NCI-H1048 (cell line): ENCODE measurements at places on chromosomes 12 and 14.

GRCh38 chr14:106789318-106789717, 1262.9 kb downstream of the TMEM121 start:
- no peak for DNase-seq

DNA sequence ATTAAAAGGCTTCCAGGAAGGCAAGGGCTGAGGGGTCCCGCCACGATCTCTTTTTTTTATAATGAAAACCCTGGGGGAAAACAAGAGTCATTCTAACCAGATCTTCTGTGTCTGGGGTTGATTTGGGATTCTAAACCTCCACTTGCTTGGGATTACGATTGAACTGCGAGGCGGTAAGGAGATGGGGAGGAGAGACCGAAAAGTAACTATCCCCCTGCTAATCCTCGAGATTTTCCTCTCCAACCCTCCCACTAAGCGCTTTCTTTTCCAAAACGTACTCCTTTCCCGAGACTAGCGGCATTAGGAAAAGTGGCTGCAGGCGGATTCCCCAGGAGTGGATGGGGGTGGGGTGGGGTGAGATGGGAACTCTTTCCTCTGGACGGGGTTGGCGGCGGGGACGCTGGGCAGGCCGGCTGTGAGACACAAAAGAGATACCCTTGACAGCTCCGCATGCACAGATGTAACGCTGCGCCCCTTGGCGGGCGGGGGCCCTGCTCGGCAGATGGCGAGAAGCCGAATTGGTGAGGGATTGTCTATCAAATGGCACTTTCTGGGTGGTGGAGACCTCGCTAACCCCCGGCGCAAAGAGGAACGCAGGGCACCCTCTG, 830 bp upstream of the SRRM4 start:
- no peak for DNase-seq

DNA sequence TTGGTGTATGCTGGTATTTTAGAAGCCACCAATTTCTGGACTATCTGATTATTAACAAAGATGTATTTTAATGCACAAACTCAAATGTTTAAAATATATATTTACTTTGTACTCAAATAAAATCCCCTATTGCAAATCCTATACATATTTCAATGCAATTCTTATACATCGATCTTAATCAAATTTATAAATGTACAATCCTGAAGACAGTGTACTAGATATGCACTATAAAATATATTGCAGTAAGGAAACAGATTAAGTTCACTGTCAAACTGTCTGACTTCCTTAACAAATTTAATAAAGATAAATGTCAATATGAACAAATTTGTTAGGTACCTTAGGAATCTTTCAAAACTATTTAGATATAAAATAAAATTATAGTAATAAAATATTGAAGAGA, 43.9 kb downstream of the FOXA1 start:
- DNase-seq = no peak

DNA sequence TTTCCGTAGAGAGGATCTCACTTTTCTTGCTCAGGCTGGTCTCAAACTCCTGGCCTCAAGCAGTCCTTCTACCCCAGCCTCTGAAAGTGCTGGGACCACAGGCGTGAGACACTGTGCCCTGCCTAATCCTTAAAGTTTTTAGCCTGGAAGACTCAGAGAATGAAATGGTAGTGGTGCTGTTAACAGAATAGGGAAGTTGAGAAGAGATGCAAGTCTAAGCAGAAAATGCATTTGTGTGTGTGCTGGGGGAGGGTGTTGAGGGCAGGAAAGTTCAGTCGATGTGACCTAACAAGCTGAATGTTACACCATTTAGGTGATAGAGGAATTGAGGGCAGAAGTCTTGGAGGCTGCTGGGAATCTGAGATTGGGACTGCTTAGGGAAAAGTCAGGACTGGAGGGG, 6.9 kb upstream of the TUBA1A start:
- no peak for DNase-seq

DNA sequence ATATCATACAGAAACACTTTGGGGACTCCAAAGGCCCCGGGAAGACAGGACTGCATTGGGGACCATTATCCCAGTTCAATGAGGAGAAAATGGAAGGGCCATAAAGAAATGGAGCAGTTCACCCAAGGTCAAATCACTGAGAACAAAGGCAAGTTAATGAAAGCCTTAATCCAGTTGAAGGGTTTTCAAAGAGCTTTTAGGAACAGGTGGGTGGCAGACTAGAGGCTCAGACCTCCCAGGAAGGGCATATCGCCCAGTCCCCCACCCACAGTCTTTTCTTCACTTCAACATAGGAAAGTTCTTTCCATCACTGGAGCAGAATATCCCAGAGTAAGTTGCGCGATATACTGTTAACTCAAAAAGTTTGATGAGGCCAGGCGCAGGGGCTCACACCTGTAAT, 136.1 kb upstream of the CCND2 start:
- no peak for DNase-seq
